Immature natural killer cell (primary cell): ENCODE measurements at places on chromosomes 11 and 22. TPM values are rescaled to one million over a fixed set of nuclear protein-coding genes. Genes with fewer than 3 reads are reported as not detected.

DNA sequence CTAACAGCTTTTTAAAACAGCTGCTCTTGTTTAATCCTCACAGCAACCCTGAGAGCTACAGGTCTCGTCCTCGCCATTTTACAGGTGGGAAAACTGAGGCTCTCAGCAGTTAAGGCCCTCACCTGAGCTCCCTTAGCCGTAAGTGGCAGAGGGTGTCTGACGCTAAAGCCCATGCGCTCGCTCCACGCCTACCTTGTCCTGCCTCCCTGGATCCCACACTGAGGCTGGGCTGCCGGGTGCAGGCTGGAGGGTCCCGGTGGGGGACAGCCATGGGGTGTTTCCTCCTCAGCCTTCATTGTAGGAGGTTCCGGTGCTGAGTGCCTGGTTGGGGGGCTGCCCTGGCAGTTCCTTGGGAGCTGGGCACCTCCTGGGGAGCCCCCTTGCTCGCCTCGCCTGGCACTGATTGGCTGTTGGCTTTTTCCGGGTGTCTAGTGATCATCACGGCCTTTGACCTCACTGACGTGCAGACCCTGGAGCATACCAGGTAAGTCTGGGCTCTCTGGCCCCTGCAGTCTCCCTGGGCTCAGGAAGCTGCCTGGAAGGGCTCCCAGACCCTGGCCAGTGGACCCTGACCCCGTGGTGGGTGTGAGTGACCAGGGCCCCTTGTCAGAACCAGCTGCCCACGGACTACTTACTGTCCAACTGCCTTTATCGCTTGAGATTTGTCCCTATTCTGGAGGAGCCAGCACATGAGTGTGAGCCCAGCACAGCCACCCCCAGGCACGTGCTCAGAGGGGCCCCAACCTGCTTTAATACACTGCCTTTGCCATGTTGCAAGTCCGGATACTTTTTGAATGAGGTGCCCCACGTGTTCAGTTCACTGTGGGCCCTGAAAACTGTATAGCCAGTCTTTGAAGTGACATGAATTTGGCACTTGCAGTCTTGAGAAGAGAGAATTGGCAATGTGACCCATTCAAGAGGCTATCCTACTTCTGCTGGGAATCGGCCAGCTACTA lies 12.6 kb downstream of the RAB36 start:
- DNase-seq: no peak

- no peak for DNase-seq
Measured at GRCh38 chr22:37179622-37180420, 8.2 kb downstream of the C1QTNF6 start.

OR10D3 gene
- not detected for polyA plus RNA-seq

DNA sequence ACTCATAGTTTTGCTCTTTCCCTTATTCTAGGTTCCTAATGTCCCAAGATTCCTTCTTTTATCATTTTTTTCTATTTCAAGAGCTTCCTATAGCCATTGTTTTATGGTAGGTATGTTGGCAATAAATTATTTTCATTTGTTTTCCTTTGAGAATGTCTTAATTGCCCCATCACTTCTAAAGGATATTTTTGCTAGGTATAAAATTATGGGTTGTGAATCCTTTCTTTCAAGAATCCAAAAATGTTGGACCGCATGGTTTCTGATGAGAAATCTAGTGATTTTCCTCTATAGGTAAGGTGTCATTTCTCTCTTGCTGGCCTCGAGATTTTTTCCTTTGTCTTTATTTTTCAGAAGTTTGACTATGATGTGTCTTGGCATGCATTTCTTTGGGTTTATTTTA lies 22.3 kb downstream of the RTL6 start:
- no peak for DNase-seq

DNA sequence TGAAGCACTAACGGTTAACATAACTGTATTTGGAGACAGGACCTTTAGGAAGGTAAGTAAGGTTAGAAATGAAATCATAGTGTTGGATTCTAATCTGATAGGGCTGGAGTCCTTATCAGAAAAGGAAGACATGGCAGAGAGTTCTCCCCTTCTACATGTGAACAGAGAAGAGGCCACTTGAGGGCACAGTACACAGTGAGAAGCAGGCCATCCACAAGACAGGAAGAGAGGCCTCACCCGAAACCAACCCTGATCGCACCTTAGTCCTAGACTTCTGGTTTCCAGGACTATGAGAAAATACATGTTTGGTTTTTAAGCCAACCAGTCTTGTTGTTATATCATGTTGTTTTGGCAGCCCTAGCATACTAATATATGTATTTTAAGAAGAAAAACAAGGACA lies 170.0 kb downstream of the LRRC4C start:
- no peak for DNase-seq

- DNase-seq: no peak
Measured at GRCh38 chr11:1281974-1282365, 27.5 kb downstream of the TOLLIP start.
